Neural crest cell (in vitro differentiated cells): ENCODE measurements at places on chromosomes 6 and 20. TPM values are rescaled to one million over a fixed set of nuclear protein-coding genes. Genes with fewer than 3 reads are reported as not detected.

Gene BIRC7
- 6.1 and 6.9 TPM in 2 replicates for total RNA-seq

Gene NRN1
- 1.3 and 1.5 TPM in 2 replicates for total RNA-seq

Gene GSTA1
- not detected in 2 replicates for total RNA-seq

Gene GNMT
- total RNA-seq = 1.5 and 1.8 TPM in 2 replicates

Gene SLC22A3
- 0.12 TPM in 1 of 2 replicates, not detected in the other for total RNA-seq

- no peaks in the 10 kb centered on the region for H3K27me3 ChIP-seq
- no peak for DNase-seq
- peaks cover 40% of the 10 kb centered on the region for H3K4me1 ChIP-seq
- H3K36me3 ChIP-seq = no peaks in the 10 kb centered on the region
- H3K27ac ChIP-seq = no peak overlapping the region
These were observed 198.5 kb downstream of the CDH4 start for GRCh38 chr20:61450549-61450948.

GRCh38 chr20:6702144-6702543 lies 65.3 kb upstream of the BMP2 start:
- no peaks in the 10 kb centered on the region for H3K4me1 ChIP-seq
- H3K27ac ChIP-seq = no peak overlapping the region
- no peak overlapping the region for H3K4me3 ChIP-seq

DNA sequence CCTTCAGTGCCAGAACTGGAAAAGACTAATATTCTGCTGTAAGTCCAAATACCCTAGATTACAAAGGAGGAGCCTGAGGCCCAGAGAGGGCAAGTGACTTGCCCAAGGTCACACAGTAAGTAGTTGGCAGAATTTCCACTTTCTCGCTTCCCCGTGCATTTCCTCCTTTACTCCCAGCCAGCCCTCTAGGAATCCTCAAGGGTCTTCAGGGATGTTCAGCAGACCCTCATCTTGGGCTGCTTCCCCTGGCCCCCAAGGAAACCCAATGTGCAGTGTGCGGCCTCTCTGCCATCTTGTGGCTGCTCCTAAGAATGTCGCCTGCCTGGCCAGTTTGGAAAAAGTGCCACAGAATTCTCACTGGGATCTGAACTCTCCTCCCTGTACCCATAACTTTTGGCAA lies 217.7 kb upstream of the LRFN2 start:
- no peaks in the 10 kb centered on the region for H3K36me3 ChIP-seq
- no peaks in the 10 kb centered on the region for H3K4me1 ChIP-seq
- no peaks in the 10 kb centered on the region for H3K27me3 ChIP-seq
- no peak overlapping the region for H3K4me3 ChIP-seq

- no peak overlapping the region for H3K4me3 ChIP-seq
- H3K4me1 ChIP-seq = peaks cover 16% of the 10 kb centered on the region
- no peaks in the 10 kb centered on the region for H3K36me3 ChIP-seq
- no peaks in the 10 kb centered on the region for H3K27me3 ChIP-seq
- DNase-seq = no peak
These were observed 3.4 kb upstream of the MPC1 start for GRCh38 chr6:166386111-166386510.

- H3K27me3 ChIP-seq = peaks cover 5% of the 10 kb centered on the region
- no peaks in the 10 kb centered on the region for H3K36me3 ChIP-seq
- no peak for DNase-seq
- no peak overlapping the region for H3K27ac ChIP-seq
These were observed 71.8 kb upstream of the NNAT start for GRCh38 chr20:37449276-37449675.

- H3K27me3 ChIP-seq = peaks cover 17% of the 10 kb centered on the region
- H3K4me1 ChIP-seq = no peaks in the 10 kb centered on the region
- H3K4me3 ChIP-seq = no peak overlapping the region
- DNase-seq = no peak
- no peaks in the 10 kb centered on the region for H3K36me3 ChIP-seq
- H3K27ac ChIP-seq = peak overlapping the region; percentile 29
These were observed 126.3 kb downstream of the TOX2 start for GRCh38 chr20:44041001-44041400.

DNA sequence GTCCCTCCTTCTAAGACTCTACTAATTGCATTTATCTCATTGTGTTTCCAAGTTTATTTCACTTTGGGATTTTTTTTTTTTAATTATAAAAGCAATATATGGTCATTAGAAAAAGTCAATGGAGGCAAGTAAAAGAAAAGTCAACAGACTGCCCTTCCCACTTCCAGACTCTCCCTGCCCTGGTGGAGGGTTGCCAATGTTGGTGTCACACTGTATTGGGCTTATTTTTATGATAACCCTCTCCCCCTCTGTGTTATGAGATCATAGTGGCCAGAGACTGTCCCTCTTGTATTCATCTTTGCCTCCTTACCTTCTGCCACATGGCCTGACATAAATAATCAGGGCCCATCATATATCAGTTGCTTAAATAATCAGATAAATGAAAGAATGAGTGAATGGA lies 63.4 kb downstream of the LRRC1 start:
- H3K4me3 ChIP-seq = no peak overlapping the region
- no peak for DNase-seq
- no peaks in the 10 kb centered on the region for H3K27me3 ChIP-seq
- peaks cover 4% of the 10 kb centered on the region for H3K36me3 ChIP-seq
- no peak overlapping the region for H3K27ac ChIP-seq

- no peaks in the 10 kb centered on the region for H3K27me3 ChIP-seq
- no peak overlapping the region for H3K27ac ChIP-seq
- H3K4me1 ChIP-seq = no peaks in the 10 kb centered on the region
- no peak overlapping the region for H3K4me3 ChIP-seq
- no peak for DNase-seq
These were observed 73.0 kb upstream of the HMGN3 start for GRCh38 chr6:79307321-79308036.

DNA sequence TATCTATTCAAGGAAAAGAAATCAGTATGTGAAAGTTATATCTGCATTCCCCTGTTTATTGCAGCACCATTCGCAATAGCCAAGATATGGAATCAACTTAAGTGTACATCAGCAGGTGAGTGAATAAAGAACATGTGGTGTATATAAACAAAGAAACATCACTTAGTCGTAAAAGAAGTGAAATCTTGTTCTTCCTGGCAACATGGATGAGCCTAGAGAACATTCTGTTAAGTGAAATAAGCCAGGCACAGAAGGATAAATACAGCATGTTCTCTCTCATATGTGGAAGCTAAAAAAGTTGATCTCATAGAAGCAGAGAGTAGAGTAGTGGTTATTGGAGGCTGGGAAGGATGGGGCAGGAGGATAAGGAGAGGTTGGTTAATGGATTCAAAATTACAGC lies 287.9 kb upstream of the FERMT1 start:
- no peak for DNase-seq
- no peak overlapping the region for H3K27ac ChIP-seq
- peaks cover 6% of the 10 kb centered on the region for H3K4me1 ChIP-seq
- H3K4me3 ChIP-seq = no peak overlapping the region
- H3K36me3 ChIP-seq = no peaks in the 10 kb centered on the region
- H3K27me3 ChIP-seq = no peaks in the 10 kb centered on the region

DNA sequence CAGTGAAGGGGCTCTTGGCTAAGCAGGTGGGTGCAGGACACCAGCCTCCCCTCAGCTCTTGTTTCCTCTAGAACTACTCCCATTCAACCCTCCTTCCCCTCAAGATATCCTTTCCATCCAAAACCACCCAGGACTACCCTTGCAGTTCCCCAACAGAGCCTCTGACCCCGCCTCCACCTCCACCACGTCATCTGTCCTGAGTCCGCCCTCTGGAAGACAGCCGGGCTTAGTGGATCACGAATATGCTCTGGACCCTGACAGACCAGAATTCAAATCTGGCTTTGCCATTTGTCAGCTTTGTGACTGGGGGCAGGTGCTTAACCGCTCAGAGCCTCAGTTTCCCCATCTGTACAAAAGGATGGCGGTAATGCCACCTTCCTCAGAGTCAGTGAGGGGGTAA lies 31.4 kb downstream of the TFEB start:
- no peak overlapping the region for H3K27ac ChIP-seq
- peaks cover 20% of the 10 kb centered on the region for H3K4me1 ChIP-seq
- no peak for DNase-seq
- H3K36me3 ChIP-seq = no peaks in the 10 kb centered on the region

DNA sequence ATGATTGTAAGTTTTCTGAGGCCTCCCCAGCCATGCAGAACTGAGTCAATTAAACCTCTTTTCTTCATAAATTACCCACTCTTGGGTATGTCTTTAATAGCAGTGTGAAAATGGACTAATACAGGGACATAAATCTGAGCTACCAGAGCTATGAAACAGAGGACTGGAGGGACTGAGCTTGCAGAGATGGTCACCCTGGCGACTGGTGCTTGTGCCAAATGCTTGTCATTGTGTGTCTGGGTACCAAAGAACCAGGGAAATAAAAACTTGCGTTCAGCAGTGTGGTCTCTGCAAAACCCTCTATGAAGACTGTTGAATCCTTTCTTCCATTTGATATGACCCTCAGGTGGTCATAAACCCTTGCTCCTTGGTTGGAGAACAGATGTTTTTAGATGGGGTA lies 105.1 kb upstream of the PRL start:
- no peaks in the 10 kb centered on the region for H3K4me1 ChIP-seq
- no peak overlapping the region for H3K4me3 ChIP-seq
- H3K27me3 ChIP-seq = no peaks in the 10 kb centered on the region
- DNase-seq = no peak
- H3K36me3 ChIP-seq = no peaks in the 10 kb centered on the region
